ENCODE measurements at places on chromosomes 1 and 21. TPM values are rescaled to one million over a fixed set of nuclear protein-coding genes. Genes with fewer than 3 reads are reported as not detected.

DNA sequence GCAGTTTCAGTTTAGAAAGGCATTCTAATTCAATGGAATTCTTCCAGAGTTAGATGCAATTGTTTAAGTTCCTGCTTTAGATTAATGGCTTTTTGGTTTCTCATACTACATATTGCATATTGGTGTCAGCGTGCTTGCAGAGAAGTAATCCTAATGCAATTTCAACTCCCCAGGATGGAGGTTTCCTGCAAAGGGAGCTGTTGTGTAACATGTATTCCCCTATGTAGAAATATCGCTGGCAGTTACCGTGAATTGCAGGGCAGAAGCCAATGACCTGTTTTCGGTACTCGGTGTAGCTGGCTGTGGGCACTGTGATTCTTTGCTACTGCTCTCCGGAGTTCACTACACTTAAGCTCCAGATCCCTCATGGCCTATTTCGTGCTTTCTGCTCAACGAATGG is 256.1 kb upstream of the PTBP2 start:
- no peaks in the 10 kb centered on the region for H3K36me3 ChIP-seq
- H3K27me3 ChIP-seq, result no peaks in the 10 kb centered on the region
- H3K4me3 ChIP-seq, result no peak overlapping the region
- no peak for DNase-seq
- H3K27ac ChIP-seq, result no peak overlapping the region

Gene PROX1
- polyA plus RNA-seq, result 0.20 TPM

Gene ETV3L
- not detected for polyA plus RNA-seq

Gene LSM10
- 72.5 TPM for polyA plus RNA-seq

Gene HP1BP3
- 129 TPM for polyA plus RNA-seq

All from GM23248 (cell line).